HL-60 (cell line): ENCODE measurements at places on chromosomes 1 and 21.

DNA sequence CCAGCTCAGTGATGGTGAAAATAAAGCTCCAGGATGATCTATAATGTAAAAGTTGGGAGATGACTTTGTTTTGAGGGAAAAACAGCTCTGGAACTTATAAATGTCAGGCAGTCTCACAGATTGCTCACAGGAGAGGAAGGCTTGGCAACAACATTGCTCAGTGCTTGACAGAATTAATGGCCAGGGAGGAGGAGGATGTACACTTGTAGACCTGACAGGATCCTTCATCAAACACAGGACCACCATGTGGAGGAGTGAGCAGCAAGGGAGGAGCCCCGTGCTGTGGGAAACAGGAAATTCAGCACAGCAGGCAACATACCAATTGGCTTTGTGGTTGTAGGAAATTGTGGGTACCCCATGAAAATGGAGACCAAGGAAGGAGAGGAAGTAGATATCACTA, 291.8 kb upstream of the CAMK1G start:
- DNase-seq: no peak

GRCh38 chr1:3245344-3245743, 176.3 kb downstream of the PRDM16 start:
- DNase-seq: no peak

- DNase-seq: no peak
Measured at GRCh38 chr1:119656410-119656955, 8.4 kb upstream of the ZNF697 start.

- DNase-seq: no peak
Measured at GRCh38 chr1:47510282-47510811, 72.5 kb downstream of the FOXD2 start.

- no peak for DNase-seq
Measured at GRCh38 chr1:193633093-193633492, 446.7 kb upstream of the B3GALT2 start.
